ENCODE measurements at places on chromosomes 16 and 17.
A peak's percentile ranks its signal among the peaks of the same experiment; 100 is the strongest.

DNA sequence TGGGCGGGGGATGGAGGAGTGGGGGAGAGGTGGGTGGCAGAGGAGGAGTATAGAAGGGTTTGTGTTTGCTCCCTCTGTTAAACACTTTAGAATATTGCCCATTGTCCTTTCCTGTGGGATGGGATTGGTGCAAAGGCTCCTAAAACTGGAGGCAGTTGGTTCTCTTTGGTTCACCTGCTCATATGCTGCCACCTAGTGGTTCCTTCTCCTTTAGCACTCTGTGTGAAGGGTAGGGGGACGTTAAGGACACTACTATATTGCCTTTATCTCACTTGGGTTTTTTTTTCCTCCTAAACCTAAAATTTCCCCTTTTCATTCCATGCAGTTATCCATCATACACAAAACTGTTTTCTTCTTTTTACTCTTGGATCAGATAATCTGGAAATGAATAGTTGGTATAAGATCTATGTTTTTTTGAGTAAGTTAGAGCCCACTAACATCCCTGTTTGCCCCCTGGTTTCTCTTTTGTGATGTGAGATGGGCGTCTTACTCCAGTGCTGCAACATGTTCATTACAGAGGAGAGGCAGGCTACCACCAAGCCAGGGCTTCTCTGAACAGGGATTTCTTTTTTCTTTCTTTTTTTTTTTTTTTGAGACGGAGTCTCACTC lies 23.8 kb downstream of the SNX11 start:
- DNase-seq = peak; percentile 40

DNA sequence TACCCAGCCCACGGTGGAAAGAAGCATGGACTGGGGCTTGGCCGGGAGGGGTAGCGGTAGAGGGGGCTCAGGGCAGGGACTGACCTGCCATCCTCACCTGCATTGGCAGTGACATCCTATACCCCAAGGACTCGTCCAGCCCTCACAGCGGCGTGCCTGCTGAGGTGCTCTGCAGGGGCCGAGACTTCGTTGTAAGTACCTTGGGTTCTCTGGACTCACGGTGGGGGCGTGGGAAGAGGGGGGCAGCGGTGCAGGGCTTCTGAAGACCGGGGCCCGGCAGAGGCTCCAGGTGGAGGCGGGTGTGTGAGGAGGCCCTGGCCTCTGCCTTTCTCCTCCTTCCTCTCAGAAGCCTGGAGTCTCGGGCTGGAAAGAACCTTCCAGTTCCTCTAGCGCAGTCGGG lies 25.5 kb downstream of the POLR3E start:
- no peak for DNase-seq

DNA sequence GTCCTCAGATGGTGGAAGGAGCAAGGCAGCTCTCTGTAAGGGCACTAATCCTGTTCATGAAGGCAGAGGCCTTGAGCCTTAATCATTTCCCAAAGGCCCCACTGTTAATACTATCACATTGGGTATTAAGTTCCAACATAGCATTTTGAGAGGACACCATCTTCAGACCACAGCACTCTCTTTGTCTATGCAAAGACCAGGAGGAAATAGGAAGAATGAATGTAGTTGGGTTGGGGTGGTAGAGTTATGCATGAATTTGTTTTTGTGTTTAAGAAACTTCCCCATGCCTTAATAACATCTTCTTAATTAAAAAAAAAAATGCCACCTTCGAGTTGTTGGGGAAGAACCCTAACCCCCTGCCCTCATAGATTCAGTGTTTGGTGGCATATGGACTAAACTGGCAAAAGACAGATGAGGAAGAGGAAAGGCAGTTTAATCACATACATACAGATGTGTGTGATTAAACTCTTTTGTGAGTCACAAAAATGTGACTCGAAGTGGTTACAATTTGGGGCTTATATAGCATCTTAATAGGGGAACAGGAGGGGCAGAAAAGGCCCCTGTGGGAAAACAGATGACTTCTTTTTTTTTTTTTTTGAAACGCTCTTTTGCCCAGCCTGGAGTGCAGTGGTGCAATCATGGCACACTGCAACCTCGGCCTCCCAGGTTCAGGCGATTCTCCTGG lies 35.0 kb upstream of the SLC5A10 start:
- DNase-seq = no peak

GRCh38 chr16:67967183-67967957 lies 1.1 kb downstream of the SLC12A4 start:
- no peak for DNase-seq

- no peak for DNase-seq
These were observed 227.6 kb downstream of the UTP18 start for GRCh38 chr17:51487947-51488346.

- no peak for DNase-seq
These were observed 7.6 kb downstream of the CBX8 start for GRCh38 chr17:79788989-79789942.

DNA sequence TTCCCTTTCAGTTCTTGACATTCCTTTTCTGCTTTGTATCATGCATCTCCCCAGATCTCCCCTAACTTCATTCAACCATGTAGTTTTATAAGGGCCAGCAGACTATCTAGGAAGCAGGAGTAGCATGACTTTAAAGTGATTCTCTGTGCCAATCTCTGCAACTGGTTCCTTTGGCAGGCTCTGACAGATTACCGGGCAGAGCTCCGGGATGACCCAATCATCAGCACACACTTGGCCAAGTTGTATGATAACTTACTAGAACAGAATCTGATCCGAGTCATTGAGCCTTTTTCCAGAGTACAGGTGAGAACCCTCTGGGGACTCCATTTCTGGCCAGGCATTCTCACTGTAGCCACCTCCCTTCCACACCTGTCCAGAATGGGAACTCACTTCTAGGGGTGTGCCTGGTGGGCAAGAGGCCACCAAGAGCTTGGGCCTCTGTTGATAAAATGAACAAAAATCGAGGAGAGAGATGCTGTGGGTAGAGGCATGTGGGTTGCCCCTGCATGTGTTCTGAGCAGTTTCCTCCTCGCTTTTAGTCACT lies 7.6 kb upstream of the CDK5R1 start:
- DNase-seq = no peak

GRCh38 chr17:54876656-54877195 lies 23.9 kb upstream of the TOM1L1 start:
- DNase-seq = no peak

DNA sequence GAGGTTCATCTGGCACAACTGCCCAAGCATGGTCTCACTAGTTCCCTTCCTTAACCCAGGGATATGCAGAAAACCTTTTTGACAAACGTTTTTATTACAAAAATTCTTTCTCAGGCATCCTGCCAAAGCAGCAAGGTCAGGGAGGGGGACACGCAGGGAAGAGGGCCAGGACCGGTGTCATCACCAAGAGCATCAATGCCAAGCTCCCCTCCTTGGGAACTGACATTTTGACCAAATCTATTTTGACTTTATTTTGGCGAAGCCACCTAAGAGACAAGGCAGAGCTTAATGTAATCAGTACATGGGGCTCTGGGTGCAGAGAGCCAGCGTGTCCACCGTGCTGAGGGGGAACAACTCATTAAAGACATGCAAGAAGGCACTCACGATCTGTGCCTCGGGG lies 265.2 kb downstream of the CBLN1 start:
- DNase-seq = no peak

GRCh38 chr17:77451894-77452852 lies 311.4 kb downstream of the SEC14L1 start:
- no peak for DNase-seq

DNA sequence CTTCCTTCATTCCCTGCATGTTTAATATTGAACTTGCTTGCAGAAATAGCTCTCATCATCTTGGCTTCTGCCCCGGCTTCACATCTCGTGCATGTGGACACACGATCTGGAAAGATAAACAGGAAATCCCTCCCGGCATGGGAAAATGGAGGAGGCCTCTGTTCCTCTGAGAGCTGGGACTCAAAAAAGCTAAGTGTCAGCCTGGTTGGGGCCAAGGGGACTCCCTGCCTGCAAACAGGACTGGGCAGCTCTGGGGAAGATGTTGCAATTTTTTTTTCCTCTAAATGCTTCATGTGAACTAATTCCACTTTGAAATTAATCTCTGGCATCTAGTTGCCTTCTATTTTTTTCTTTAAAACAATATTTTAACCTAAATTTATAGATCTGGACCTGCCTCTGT lies 24.8 kb downstream of the ITPRIPL2 start:
- no peak for DNase-seq

- DNase-seq = no peak
These were observed 34.1 kb downstream of the CDRT15 start for GRCh38 chr17:14202388-14203166.

GRCh38 chr17:32927724-32928585 lies at the start of gene TMEM98:
TMEM98 (plus strand) TSS chr17:32928153; CDS start chr17:32931529, 3,376 bp downstream.
- no peak for DNase-seq

GRCh38 chr16:86244936-86245335 lies 265.4 kb upstream of the FOXF1 start:
- DNase-seq = no peak

DNA sequence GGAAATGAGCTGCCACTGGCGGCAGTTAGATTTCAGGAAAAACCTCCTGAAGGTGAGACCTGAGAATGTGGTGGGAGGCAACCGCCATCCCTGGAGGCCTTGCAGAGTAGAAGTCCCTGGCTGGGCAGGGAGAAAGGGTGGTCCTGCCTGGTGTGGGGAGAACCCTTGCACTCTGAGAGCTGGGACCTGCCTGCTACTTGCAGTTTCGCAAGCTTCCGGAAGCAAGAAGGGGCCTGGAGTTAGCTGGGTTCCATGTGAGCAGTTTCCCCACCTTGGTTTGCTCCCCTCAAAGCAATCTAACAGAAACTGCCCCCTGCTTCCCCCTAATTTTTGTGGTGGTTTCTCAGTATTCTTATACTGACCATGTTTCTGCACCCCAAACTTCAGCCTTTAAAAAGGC lies 6.5 kb downstream of the ZNF629 start:
- DNase-seq = no peak
